Muscle of leg (tissue), 16 donors: ENCODE measurements at places on chromosomes 11 and 22. TPM values are rescaled to one million over a fixed set of nuclear protein-coding genes. Genes with fewer than 3 reads are reported as not detected.

DNA sequence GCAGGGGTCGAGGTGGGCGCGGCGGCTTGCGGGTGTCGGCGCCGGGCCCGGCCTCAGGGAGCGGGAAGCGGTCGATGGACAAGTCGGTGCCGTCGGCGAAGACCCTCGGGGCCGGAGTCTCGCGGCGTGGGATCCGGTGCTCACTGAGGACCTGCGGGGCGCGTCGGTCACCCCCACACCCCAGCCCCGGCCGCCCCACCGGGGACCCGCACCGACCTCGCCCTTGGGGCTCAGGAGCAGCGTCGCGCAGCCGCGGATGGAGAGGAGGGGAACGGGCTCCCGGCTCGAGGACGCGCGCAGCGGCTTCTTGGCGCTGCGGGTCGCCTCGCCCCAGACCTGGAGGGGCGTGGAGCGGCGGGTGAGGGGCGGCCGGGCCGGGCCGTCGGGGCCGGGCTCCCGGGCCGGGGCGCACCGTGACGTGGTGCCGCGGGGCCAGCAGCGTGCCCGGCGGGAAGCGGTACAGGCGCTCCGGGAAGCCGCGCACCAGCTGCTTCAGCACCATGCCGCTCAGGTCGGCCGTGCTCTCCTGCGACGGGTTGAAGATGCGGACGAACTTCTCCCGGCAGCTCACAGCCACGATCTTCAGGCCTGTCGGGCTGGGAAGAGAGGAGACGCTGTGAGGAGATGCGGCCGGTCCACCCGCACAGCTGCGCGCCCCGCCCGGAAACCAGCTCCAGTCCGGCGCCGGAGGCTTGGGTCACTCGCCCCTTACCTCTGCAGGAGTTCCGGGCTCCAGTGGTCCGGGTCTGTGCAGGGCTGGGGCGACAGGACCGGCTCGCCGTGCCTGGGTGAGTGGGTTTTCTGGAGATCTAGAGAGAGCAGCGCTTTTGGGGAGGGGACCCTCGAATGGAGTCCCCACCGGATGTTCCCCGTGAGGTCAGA is 4.5 kb downstream of the LMNTD2 start:
- DNase-seq, result no peak

DNA sequence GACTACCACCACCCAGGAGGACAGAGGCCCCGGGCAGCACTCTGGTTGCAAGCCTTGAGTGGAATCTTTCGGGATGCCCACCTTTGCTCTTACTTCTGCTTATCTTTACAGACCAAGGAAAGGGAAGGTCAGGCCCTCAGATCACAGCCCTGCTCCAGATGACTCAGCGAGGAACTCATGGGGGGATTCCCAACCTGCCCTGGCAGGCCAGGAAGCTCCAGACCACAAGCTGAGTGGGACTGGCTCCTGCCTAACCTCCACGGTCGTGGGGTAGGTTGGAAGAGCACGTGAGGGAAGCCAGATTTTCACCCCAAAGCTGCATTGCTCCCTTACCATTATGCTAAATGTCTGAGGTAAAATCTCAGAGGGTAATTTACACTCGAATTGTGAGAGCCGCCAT is 11.8 kb downstream of the TBC1D10A start:
- DNase-seq, result no peak

DNA sequence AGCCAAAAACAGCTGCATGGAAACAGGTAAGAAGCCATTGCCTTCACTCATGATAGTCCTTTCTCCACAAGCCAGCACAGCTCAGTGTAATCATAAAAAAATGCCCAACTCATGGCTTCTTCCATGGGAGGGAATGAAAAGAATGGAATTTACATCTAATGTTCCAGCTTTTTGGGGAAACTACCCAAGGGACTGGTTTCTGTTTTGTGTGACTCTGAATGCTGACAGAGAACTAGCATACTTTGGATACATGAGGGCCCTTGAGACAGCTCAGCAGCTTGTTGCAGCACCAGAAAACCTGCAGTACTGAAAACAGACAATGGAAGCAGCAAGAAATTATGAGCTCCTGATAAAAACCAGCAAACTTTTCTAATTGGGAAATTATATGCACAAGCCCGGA is 24.2 kb upstream of the HORMAD2 start:
- peak; percentile 67 for DNase-seq

DNA sequence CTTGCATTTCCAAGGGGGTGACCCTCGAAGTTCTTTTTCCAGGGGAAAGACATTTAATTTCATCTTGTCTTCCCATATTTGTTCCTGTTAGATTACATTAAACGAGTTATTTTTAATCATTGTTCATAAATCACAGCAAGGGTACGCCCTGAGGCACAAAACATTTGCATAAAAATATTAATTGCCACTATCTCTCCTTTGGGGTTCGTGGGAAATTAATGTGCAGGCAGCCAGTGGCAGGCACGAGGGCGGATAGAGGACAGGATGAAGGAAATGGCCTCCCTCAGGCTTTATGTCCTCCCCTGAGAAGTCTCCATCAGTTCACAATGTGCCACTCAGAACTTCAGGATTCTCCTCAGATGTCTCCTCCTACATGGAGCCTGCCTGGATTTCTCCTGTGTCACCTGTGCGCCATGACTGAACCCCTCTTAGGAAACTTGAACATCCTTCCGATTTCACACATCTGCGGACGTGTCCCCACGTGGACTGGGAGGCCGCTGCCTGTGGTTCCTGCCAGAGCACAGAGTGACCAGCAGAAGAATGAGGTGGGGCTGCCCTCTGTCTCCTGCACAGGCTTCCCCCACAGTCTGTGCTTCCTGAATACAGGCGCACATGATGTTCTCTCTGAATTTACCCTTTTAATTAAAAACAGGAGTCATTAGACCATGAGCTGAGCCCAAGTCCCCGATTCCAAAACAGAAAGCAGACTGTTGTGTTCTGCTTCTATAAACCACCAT is 1085.9 kb downstream of the TBC1D22A start:
- DNase-seq, result no peak

DNA sequence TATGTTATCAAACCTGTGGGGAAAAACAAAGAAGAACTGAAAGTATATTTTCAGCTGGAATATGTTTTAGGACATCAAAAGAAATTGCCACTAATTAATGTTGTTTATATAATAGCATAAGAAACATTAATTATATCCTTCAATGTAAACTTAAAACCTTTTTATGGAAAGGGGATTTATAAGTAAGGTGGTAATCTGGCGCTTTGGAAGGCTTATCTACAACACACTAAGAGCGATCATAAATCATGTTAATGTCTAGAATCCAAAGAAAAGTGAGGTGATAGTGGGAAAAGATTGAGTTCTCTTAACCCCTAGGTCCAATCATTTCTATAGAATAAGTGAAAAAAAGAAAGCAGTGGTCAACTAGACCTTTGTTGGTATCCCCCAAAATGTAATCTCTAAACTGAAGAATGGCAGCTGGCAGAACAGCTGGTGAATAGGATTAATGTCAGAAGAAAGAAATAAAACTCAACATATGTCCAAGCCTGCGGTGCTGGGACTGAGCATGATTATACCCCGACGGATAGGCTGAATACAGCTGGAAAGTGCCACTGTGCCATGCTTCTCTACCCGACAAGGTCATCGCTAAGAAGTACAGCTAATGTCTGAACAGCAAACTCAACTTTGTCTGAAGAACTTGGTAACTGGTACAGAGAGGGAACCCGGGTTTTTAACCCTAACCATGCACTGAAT is 64.0 kb downstream of the SOX6 start:
- peak; percentile 79 for DNase-seq

Gene MYBPC3
- polyA plus RNA-seq, result 0.30 TPM

Gene GRM5
- polyA plus RNA-seq, result not detected

GRCh38 chr11:32779136-32779535 is 15.3 kb downstream of the CCDC73 start:
- peak; percentile 21 for DNase-seq

DNA sequence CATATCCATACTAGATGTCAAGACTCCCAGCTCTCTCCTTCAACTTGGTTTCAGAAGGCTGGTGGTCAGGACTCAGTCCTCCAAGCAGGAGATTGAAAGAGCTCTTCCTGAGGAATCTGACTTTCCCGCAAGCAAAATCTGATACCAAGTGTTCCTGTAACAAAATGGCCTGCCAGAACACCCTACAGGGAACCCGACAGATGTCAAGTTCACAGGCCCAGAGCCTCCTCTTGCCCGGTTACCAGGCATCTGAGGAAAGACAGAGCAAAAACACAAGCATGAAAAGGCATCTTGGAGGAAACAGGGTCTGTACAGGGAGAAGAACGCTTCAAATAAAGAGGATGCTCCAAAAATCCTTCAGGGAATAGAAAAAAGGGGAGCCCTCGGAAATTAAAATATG is 8.7 kb upstream of the KCNJ5 start:
- no peak for DNase-seq

DNA sequence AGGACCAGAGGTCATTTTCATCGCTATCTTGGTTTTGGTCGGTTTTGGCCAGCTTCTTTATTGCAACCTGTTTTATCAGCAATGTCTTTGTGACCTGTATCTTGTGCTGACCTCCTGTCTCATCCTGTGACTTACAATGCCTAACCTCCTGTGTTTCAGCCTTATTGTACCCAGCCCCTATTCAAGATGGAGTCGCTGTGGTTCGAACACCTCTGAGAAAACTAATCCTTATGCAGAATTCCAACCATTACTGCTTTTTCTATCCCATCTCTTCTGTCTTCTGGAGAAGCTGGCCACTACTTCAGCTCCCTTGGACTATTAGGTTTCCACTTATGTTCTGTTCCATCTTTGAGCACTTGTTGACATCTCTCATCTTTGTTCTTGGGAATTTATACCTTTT is 62.6 kb downstream of the METTL15 start:
- DNase-seq, result no peak

- no peak for DNase-seq
Measured at GRCh38 chr11:61639816-61640443, 40.3 kb upstream of the DAGLA start.

GRCh38 chr22:44570476-44571445 is 72.7 kb upstream of the RTL6 start:
- DNase-seq, result no peak

DNA sequence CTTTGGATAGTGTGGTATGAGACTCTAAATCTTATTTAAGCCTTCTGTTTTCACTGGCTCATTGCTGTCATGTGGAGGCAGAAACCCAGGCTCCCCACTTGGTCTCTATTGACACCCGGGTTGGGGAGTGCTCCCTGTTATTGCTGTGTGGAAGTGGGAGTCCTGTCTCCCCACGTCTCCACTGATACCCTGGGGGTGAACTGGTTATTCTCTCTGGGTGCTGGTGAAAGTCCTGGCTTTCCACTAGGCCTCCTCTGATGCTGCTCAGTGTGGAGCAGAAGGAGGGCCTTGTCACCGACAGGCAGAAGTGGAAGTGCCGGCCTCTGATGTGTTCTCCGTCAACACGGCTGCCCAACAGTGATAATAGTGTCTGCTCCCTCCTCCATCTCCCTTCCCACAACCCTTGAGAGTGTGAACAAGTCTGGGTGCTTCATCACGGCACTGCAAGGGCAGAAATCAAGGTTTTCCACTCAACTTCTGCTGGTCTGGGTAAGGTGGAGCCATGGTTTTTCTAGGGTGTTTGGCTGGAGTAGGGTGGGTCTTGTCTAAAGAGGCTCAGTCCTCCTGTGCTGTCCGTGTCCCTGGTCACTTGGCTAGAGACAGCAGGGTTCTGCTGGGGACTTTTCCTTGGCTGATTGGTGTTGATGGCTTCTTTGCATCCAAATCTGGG is 240.7 kb upstream of the B3GAT1 start:
- no peak for DNase-seq

- DNase-seq, result no peak
Measured at GRCh38 chr11:128022007-128022368, 565.4 kb downstream of the ETS1 start.

GRCh38 chr11:975827-976226 is 50.2 kb downstream of the AP2A2 start:
- DNase-seq, result peak; percentile 55

- peak; percentile 53 for DNase-seq
Measured at GRCh38 chr11:35011389-35011788, 95.0 kb downstream of the PDHX start.

- DNase-seq, result no peak
Measured at GRCh38 chr22:19807161-19807913, 46.8 kb downstream of the TBX1 start.

Gene MYOD1
- 63.4 TPM for polyA plus RNA-seq

Gene POU2AF2
- polyA plus RNA-seq, result not detected

GRCh38 chr11:125057693-125058016 is 5.5 kb upstream of the SLC37A2 start:
- no peak for DNase-seq

Gene OR4B1
- polyA plus RNA-seq, result not detected

GRCh38 chr11:103942646-103943045 is 93.8 kb upstream of the DDI1 start:
- DNase-seq, result no peak

GRCh38 chr11:94305146-94305545 is 766 bp downstream of the IZUMO1R start:
- DNase-seq, result no peak

DNA sequence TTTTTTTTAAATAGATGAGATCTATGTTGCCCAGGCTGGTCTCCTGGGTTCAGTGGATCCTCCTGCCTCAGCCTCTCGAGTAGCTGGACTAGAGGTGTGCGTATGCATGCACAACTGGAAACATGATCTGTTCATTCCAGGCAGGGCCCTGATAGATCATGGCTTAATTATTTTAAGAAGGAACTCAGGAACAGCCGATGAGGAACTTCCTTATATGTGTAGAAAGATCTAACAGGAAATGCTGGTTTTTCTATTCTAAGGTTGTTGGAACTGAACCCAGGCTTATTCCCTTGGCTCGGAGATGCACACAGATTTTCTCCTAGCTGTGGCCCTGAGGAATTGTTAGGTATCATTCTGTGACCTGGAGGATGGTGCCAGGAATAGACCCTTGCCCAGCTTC is 32.4 kb downstream of the SPECC1L start:
- peak; percentile 52 for DNase-seq

Gene OR51B4
- not detected for polyA plus RNA-seq

DNA sequence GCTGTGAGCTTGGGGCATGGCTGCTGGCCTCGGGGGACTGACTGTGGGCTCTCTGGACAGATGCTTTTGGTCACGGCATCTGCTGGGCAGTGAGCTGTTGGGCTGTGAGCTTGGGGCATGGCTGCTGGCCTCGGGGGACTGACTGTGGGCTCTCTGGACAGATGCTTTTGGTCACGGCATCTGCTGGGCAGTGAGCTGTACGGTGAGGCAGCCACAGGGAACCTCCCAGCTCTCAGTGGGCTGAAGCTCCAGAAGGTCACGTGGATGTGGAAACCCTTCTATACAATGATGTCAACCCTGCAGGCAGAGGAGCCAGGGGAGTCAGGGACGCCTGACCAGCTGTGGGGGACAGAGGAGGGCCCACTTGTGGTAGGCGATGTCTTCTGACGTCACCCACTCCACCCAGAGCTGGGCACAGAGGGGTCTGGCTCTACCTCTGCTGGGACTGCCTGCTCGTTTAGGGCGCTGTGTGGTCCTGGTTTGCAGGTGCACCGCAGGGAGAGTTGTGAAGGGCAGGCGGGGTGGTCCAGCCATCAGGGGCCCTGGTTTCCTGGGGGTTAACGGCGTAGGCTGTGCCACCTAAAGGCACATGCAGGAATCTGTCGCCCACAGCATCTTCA is 1331.3 kb downstream of the BRD1 start:
- DNase-seq, result no peak

DNA sequence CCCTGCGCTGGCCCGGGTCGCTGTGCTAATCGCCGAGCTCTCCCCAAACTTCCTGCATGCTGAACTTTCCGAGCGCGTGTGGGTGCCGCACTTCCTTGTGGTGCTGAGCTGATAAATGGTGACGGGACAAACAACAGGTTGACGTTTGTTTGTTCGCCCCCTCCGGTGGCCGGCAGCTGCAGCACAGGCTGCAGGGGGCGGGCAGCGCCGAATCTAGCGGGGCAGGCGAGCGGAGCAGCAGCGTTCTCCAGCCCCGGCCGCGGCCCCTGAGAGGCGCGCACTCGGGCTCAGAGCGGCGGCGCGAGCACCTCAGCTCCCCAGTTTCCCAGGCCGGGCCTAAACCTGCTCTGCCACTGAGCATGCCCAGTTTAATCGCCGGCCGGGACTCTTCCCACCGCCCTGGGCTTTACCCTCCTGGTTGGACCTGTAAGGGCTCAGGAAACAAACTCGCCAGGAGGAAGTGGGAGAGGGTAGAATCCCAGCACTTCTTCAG is at the start of gene PDGFD:
Gene PDGFD (minus strand): TSS at position 120 of the 493 bp plus-strand sequence.
- DNase-seq, result peak; percentile 86
